Spinal cord (tissue), 10 donors: ENCODE measurements at places on chromosomes 3 and 15.

DNA sequence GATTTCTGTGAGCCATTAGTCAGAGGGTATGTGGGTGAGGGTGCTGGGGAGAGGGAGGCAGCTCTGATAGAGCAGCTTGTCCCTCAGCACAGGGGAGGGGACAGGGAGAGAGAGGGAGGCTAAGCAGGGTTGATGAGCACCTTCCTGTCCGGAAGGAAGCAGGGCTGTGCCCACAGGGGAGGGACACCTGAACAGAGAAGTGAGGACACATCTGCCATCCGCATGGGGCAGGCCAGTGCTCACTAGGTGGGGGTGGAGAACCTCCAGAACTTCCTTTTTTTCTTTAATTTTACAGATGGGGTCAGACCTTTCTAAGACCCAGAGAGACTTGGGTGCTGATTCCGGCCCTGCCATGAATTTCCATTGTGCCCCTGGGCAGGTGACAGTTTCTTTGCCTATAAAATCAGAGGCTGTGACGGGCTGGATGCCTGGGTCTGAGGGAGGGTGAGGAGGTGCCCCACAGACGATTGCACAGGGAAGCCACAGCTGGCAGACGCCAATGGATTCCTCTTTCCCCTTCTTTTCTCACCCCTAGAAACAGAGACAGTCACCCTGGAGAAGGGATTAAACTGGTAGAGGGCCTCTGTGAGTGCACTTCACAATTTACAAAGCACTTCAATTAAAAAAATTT lies 4.1 kb upstream of the TGM5 start:
- no peak for DNase-seq

DNA sequence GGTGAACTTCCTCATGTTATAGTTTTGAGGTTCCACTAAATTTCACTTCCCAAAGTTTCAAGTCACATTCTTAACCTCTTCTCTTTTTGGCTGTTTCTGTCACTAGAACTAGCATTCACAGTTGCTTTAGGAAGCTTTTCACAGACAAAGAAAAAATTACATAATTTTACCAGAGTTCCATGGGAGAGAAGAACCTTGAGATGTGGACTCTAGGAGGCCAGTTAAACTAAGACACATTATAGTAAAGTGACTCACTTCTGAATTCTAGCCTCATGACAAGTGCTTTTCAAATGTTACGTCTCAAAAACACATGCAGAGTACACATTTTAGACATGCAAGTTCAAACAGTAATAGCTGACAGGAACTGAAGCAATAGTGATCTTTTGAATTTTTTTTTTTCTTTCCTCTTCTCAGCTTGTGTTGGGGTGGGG lies 39.9 kb upstream of the LRTM1 start:
- DNase-seq: no peak

DNA sequence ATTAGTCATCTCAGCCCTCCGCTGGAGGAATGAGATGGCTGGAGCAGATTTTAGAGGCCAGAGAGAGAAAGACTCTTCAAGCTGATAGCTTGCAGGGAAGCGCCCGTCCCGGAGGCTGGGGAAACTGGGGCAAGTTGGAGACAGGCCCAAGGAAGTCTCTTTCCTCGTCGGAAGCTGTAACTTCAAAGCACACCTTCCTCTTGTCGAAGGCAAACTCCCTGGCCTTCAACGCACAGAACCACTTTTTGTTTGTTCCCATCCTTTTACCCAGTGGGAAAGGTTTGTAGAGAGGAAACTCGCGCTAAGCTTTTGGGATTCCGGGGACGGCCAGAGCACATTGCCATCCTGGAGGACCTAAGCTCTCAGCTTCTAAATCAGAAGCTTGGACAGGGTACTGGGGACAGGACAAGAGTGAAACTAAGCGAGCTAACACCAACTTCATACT lies 900 bp upstream of the EOMES start:
- DNase-seq: no peak

DNA sequence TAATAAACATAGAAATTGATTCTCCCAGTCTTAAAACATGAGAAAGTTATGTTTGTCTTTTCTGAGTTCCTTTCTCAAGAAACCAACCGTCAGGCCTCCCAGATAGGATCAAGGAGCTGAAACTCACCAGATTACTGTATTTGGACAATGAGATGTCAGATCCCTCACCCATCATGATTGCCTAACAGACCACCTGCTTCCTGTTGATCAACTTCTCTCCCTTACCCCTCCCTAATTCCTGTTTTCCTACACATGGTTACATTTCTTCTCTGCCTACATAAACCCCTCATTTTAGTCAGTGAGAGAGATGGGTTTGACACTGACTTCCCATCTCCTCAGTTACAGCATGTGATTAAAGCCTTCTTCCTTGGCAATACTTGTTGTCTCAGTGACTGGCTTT lies 917.5 kb downstream of the FHIT start:
- no peak for DNase-seq

GRCh38 chr3:171933441-171933840 lies 90.3 kb downstream of the TMEM212 start:
- no peak for DNase-seq

GRCh38 chr3:25433106-25433505 lies 5.0 kb downstream of the RARB start:
- no peak for DNase-seq

GRCh38 chr3:111694471-111694870 lies 99.3 kb upstream of the ZBED2 start:
- no peak for DNase-seq

DNA sequence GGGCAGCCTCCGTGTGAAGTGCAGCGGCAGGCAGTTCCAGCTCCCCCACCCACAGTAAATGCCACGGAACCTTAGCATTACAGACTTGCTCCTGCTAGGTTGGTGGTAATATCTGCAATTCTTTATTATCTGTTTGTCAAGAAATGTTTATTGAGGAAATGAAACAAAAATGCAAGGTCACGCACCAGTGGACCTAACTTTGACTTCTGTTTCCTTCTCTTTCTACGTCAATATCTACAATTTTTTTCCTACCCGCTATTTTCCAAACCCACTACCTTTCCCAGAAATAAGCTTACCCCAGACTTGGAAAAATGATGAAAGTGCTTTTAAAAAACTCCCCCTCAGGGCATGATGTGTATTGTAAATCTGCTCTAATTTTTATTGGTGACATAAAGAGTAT lies 18.9 kb downstream of the ILDR1 start:
- DNase-seq: no peak

GRCh38 chr15:99439524-99439835 lies 126.3 kb upstream of the MEF2A start:
- DNase-seq: no peak

GRCh38 chr3:3288255-3288654 lies 108.8 kb upstream of the CRBN start:
- no peak for DNase-seq

- DNase-seq: no peak
These were observed 163.6 kb upstream of the TBC1D5 start for GRCh38 chr3:17905996-17906395.

DNA sequence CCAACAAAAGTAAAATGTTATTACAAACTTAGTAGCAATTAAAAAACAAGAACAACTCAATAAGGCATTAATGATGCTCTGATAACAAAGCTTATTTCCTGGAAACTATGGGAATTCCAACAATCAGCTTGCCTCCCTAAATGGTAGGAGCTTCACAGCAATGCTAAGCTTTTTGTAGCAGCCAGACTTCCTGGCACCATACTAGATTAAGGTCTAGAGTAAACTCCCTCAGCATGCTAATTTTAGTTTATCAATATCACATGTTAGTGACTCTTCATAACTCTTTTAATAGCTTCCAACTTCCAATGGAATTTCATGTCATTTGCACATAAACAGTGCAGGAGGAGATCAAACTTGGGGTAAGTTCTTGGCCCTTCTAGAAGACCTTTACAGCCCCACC lies 782.0 kb downstream of the MCTP2 start:
- DNase-seq: no peak

DNA sequence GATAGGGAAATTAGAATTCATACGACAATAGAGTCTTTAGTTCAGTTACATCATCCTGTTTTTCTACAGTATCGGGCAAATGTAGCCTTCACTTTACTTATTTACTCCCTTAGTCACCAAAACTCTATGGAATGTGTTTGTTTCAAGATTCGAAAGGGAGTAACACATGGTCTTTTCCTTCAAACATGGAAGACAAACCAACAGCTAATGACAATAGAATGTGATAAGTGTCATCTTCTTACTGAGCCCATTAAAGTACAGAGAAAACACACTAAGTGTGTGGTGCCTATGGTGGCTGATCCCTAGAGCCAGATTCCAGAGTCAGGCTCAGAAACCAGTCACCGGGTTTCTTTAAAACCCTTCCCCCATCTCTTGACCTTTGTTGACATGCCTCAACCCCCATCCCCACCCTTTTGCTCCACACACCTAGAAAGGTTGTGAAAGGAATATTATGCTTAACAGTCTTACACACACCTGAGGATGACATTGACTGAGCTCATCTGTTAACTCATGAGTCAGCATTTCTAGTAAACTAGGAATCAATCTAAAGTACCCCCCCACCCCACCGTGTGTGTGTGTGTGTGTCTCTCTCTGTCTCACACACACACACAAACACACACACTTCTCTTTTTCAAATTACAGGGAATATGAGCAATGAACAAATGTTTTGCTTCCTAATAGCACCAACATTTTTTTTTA lies 549.6 kb upstream of the CCDC54 start:
- no peak for DNase-seq

DNA sequence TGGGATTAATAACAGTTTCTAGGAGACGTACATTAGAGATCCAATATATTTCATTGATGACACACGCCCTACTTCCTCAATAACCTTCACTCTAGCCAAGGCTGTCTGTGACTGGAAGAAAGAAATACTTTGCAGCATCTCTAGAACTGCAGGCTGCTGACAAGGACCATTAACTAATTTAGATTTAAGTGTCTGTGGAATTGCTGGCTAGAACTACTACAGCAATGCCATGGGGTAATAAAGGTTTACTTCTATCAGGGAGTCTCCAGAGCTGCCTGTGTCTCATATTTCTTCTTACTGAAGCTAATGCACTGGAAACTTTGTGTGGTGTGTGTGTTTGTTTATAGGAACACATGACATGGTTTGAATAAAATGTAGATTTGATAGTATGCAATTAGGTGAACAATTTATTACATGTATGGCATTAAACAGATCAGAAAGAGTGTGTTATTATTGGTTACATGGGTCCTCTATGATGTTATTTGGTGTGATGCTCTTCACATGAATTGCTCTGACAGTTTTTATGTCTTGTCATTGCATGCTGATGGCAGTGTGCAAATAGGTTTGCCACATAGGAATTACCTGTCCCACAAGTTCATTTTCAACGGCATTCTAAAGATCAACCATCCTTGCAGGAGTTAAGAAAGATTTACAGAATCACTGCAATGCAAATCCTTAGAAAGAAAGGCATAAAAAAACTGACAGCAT lies 916.2 kb upstream of the CADM2 start:
- no peak for DNase-seq

GRCh38 chr15:71788646-71789579 lies 21.4 kb upstream of the NR2E3 start:
- DNase-seq: no peak

- DNase-seq: no peak
These were observed 1.2 kb downstream of the CHMP2B start for GRCh38 chr3:87228316-87228715.

GRCh38 chr3:167808910-167809309 lies 73.4 kb downstream of the SERPINI1 start:
- DNase-seq: peak; percentile 28

DNA sequence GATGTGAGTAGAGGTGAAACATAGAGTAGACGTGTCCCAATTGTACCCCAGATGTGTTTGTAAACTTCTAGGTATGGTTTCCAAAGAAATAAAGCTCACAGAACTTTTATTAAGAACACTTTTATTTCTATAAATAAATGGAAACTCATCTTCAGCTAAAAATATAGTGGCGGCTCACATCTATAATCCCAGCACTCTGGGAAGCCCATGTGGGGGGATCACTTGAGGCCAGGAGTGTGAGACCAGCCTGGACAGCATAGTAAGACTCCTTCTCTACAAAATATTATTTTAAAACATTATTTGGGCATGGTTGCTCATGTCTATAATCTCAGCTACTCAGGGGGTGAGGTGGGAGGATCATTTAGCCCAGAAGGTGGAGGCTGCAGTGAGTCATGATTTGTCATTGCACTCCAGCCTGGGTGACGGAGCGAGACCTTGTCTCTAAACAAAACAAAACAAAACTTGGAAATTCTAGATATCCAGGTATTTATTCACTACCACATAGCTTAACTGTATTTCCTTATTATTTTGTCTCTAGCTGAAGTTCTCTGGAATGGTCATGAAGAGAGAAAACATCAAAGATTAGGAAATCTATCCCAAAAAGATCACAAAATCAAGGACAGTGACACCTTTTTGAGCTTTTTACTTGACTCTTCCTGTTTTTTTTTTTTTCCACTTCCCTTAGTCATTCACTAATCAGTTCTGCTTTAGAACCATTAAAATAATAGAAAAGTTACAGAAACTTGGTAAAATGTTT lies 258.1 kb downstream of the TIGIT start:
- no peak for DNase-seq

DNA sequence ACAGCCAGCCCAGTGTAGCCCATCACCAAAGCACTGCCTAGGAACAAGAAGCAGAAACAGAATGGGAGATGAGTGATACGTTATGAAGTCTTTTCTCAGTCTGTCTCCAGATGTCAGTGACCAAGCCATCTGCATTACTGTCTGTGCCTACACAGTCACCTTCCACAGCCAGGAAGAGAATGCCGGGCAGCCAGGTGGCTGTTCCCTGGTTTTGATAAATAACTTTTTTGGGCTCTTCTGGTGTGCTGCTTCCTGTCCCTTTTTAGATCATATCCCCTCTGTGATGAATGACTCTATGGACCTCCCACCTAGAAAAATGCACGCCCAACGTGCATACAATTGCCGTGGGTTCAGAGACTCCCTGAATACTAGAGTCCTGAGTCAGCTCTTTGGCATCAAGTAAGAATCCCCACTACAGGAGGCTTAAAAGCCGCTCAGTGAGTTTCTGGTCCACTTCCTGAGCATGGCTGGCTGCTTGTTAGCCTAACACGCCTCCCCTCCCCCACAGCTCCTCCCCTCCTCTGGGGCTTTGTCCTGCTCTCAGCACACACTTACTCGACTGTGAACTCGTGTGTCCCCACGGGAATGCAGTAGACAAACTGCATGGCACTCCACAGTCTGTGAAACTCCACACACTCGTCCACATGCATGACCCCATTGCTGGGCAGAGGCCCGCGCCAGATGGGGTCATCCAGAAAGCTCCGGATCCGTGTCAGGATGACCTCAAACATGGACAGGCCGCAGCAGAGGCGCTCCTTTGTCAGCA lies 34.7 kb downstream of the NIPA2 start:
- DNase-seq: no peak

GRCh38 chr15:70286113-70286806 lies 188.5 kb upstream of the TLE3 start:
- no peak for DNase-seq

- DNase-seq: peak; percentile 64
These were observed 72.0 kb upstream of the MAP4 start for GRCh38 chr3:48088056-48088748.

DNA sequence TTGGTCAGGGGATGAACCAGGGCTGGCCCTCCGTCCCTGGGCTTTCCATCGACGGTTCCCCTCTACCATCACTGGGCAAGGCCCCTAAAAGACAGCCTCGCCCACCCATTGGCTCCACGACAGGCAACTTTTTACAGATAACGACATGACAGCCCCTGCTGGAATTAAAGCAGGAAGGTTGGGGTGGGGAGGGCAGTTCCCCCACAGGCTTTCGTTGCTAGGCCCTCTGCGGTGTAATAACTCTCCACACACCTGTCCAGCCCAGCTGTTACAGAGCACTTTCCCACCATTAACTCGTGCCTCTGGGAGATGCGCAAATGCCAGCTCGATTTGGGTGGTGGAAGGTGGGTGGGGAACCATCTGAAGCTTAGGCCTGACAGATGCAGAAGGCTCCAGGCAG lies 264.2 kb upstream of the TLE3 start:
- DNase-seq: no peak
